ENCODE measurements at places on chromosomes 7 and 10. TPM values are rescaled to one million over a fixed set of nuclear protein-coding genes. Genes with fewer than 3 reads are reported as not detected.
A peak's percentile ranks its signal among the peaks of the same experiment; 100 is the strongest.

Gene LRRC4
- 1.6 TPM for total RNA-seq

Gene CUX1
- total RNA-seq = 35.0 TPM

Gene CHAT
- 0.09 TPM for total RNA-seq

Gene KCTD7
- total RNA-seq = 3.3 TPM

Gene COBL
- total RNA-seq = 0.66 TPM

Gene WDR86
- 5.0 TPM for total RNA-seq

Gene VSTM2A
- not detected for total RNA-seq

Gene VSTM4
- 3.4 TPM for total RNA-seq

DNA sequence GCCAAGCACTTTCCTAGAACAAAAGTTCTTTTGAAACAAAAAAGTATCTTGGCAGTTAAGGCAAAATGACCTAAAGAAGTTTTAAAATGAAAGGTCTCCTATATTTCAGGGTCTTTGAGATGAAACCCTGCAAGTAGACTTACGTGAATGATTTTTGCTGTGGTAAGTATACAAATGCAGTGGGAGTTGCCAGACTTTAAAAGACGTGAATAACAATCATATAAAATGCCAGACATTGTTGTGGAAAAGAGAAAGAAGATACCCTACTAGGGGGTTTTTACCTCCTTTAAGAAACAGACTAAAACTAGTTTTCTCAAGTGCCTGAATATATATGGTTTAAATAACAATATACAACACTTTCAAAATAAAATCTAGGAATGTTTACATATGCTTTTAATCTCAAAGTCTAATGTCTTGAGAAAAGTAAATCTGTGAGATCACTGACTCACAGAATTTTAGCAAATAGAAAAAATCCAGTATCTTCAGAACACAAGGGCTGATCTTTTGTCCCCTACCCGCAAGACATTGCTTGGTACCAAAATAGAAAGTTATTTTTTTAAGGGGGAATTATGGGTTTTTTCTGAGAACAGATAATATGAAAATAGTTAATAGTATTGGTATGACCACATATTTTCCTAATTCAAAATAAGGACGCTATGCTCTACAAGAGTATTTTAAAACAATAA, 29.5 kb downstream of the LRRC17 start:
- no peak for DNase-seq

GRCh38 chr10:123136221-123136805, 543 bp downstream of the HMX3 start:
- DNase-seq = no peak

DNA sequence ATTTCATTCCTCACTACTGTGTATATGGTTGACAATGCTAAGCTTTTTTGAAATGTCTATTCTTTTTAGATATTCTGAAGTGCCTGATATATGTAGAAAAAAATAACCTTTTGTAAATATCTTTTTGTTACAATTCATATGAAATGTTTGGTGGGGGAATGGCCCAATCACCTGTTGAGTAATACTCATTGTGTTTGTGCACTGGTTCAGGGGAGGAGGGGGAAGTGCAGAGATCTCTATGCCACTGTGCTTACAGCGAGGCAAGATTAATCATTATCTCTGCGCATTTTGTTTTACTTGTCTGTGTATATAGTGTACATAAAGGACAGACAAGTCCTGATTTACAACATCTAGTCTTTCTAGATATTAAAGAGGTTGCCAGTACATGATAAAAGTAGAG, 25.2 kb downstream of the NUP42 start:
- no peak for DNase-seq

DNA sequence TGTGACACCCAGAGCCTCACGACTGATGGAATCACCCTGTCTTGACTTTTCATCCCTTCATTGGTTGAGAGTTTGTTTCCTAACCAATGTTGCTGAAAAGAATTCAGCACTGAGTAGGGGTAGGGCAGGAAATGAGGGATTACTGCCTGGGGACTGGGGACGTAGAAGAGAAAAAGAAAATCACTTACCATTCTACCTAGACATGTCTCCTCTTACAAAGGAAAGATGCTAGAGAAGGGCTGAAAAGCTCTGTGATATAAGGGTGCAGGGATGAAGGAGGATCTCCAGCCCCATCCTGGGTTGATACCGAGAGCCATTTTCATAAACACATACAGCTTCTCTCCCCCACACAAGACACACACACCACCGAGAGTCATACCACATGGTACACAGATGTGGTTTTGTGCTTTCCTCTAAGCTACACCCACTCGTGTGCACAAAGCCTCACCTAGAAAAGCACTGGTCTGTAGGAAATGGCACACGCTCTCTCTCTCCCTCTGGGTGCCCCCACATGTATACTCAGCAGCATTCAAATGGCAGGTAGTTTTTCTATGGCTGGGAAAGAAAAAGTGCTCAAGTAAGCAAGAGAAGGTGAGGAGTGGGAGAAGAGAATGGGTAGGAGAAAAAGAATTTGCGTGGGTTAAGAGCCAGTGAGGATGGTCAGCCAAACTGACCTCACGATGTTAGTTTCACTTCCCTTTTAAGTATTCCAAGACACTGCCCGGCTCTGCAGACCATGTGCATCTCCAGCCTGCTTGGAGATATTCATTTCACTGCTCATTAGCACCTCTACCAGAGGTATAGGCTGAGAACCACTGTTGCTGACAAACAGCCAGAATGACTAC, 85.8 kb downstream of the CALD1 start:
- DNase-seq = peak; percentile 41

DNA sequence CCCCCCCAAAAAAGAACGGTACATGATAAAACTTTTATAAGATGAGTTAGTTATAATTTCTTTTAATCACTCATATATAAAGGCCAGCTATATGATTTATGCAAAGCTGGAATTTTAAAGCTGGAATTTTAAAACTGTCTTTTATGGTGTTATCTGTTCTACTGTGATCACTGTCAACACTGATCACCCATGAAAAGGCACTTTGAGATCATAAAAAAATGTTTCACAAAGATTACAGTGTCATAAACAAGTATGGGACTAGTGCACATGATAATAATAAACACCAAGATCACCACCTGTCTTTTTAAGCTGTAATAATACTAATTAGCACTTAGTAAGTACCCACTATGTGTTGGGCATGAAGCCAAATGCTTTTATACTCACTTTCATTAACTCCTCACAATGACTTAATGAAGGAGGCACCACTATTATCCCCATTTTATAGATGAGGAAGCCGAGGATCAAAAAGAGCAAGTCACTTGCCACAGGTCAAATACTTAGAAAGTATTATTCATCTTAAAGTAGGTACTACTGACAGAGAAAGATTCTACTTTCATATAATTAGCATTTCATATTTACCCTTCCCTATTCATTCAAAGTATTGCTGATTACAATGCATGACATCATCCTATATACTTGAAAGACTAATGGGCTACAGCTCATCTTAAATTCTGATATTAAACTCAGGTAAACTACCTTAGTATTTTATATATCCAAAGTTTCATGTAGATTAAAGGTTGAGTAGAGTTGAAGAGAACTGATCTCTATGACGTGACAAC, 8.3 kb upstream of the RHOBTB1 start:
- DNase-seq = no peak

DNA sequence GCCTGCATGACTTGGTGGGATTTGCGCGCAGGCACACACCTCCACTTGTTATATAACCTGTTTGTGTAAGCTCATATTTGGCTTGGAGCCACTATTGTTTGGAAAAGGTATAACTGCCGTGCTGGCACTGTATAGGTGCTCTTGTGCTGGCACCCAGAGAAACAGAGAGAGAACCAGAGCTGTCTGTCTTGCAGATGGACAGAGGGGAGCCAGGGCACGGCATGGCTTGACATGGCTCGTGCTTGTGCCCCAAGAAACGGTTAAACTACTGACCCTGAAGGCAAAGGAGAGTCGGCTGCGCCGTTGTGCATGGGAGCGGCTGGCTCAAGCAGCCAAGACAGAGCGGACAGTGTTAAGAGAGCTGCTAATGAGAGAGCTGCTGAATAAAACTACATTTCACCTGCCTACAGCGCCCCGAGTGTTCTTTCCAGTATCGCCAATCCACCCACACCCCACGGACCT, 23.2 kb downstream of the RAPGEF5 start:
- DNase-seq = no peak

DNA sequence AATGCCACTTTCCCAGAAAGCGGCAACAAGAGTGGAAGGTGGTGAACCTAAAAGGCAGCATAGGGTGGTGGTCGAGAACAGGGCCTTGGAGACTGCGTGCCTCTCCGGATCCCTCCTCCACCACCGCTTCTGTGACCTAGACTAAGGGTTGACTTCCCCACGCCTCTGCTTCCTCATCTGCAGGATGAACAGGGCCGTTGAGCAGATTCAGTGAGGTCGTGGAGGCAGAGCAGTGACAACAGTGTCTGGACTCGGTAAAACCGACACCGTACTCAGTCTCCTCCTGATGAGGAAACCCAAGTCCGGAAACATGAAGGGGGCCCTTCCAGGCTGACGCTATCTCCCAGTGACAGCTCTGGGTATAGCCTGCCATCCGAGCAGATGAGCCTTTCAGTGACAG, 162.6 kb downstream of the CELF2 start:
- DNase-seq = peak; percentile 45

- no peak for DNase-seq
Measured at GRCh38 chr7:141567432-141567831, 16.2 kb downstream of the AGK start.

GRCh38 chr10:104199567-104199966, 32.6 kb downstream of the CFAP43 start:
- no peak for DNase-seq

- DNase-seq = no peak
Measured at GRCh38 chr10:132861116-132861691, 75.3 kb upstream of the NKX6-2 start.

DNA sequence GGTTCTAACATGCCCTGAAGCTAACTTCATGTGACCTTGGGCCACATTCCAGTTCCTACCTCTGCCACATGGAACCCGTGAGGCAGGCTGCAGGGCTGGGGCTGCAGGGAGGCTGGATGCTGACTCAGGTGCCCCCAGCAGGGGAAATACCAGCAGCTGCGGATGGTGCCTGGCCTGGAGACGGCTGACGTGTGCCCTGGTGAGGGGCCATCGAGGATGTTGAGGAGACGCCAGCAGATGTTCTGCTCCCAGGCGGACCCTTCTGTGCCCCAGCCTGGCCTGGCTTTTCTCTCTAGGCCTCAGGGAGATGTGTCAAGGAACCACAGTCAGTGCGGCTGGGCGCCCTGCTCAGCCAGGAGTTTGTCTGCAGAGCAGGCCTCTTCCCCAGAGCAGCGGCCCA, 8.8 kb downstream of the BAG3 start:
- no peak for DNase-seq

GRCh38 chr10:110829721-110830410, 41.9 kb upstream of the PDCD4 start:
- no peak for DNase-seq

DNA sequence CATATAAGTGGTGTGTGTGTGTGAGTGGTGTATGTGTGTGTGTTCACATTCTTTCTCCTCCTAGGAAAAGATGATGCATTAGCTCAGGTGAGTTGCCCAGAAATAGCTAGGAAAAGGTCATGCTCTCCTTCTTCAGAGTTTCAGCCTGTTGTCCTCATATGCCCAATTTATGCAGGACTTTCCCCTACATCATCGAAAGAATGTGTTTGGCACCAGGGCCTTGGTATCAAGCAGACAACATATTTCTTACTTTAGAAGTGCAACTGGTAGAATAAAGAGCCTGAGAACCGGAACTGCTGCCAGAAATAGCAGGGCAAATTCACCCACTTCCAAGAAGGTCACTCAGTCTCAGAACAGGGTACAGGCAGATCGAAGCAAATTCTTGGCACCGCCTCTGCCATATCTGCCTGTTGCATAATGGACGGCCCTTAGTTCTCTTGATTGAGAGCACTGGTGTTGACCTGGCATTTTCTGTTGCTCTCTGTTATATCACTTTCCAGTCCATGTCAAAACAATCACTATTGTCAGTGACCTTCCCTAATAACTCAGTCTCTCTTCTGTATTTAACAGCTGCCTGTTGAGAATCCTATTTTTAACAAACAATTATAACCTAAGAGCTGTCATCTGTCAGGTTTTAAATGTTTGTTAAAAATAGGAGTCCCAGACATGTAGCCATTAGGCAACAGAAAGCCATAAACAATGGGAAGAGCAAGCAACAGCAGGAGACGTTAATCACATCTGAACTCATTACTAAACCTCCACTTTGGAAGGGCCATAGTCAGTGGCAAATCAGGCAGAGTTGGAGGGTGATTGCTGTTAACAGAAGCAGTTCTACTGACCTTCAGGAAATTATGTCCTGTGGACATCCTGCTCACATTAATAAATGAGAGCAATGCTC, 20.7 kb downstream of the ADRB1 start:
- DNase-seq = no peak

DNA sequence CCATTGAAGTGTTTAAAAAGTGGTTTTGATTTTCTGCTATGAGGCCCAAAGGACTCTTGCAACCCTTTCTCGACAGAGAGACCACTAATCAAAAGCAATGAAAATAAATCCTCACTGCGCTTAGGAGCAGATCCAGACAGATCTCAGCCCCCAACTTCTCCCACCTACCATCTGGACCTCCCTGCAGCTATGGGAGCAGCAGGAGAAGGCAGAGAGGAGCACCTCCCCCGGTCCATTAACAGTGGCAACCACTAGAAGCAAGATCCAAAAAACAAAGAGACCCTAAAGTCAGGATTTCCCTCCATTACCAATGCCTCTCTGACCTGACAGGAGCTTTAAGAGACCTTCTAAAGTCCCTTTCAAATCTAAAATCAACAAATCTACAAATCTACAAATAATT, 99.0 kb upstream of the LSM8 start:
- no peak for DNase-seq

DNA sequence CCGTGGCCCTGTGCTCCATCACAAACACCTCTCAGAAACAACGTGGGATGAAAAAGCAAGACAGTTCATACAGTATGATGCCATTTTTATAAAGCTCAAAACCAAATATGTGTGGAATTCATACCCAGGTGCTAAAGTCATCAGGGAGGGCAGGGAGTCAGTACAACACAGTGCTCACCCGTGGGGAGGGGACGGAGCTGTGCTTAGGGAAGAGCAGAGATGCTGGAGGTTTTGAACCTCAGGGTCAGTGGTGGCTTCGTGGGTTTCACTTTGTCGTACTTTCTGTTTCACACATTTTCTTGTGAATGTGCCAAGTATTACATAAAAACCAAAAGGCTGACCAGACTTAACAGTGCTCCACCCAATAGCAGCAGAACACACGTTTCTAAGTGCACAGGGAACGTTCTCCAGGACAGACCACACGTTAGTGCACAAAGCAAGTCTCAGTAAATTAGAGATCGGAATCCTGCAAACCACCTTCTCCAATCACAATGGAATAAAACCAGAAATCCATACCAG, 21.2 kb downstream of the ZMIZ2 start:
- no peak for DNase-seq

GRCh38 chr10:75347186-75347585, 54.4 kb downstream of the ZNF503 start:
- DNase-seq = no peak

GRCh38 chr7:158028290-158028941, 559.2 kb downstream of the PTPRN2 start:
- DNase-seq = no peak

- no peak for DNase-seq
Measured at GRCh38 chr7:25881317-25882037, 270.5 kb upstream of the NFE2L3 start.
